ENCODE measurements at places on chromosomes 5 and 9.

DNA sequence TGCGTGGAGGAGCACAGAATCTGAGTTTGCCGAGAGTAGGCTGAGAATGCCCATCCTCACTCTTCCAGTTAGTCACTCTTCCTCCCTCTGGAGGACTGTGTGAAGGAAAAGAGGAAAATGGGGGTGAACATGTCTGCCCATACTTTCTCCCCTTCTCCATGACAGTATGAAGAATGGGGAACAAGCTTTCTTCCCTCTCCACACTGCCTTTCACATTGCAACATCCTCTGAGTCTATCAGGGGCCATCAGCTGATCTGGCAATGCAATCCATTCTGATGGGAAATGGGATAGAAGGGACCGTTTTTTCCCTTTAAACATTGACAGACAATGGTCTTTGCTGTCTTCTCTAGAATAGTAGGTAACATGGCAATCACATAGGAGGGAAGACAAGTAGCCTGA, 56.8 kb downstream of the UGCG start:
- no peak for DNase-seq

DNA sequence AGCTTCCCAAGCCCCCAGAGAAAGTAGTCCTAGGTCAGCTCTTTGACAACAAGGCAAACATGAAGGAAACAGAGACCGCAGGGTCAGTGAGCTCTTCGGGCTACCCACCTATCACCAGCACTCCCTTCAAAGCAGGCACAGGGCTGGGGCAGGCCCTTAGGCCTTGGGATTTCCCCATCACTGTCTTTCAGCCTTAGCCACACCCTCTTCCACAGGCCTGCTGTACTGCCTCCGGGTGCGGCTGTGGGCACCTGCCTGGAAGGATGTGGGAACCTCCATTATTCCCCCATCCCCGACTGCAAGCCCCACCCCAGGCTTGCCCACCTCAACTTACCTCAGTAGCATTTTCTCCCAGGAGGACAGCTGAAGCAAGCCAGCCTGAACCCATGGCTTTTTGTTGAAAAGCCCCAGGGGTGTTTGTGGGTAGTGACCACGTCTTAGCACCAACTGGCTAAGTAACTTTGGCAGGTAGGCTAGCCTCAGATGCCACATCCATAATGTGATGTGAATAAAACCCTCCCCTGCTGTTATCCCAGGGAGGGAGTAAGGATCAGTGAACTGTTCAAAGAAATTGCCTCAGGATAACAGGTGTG, 100.2 kb downstream of the PIK3R1 start:
- peak; percentile 76 for DNase-seq

GRCh38 chr5:74640954-74641734, 616 bp upstream of the ENC1 start:
- peak; percentile 5 for DNase-seq

GRCh38 chr5:88662846-88663245, 220.1 kb downstream of the MEF2C start:
- no peak for DNase-seq

- no peak for DNase-seq
Measured at GRCh38 chr9:122325124-122325523, 45.7 kb upstream of the PTGS1 start.

DNA sequence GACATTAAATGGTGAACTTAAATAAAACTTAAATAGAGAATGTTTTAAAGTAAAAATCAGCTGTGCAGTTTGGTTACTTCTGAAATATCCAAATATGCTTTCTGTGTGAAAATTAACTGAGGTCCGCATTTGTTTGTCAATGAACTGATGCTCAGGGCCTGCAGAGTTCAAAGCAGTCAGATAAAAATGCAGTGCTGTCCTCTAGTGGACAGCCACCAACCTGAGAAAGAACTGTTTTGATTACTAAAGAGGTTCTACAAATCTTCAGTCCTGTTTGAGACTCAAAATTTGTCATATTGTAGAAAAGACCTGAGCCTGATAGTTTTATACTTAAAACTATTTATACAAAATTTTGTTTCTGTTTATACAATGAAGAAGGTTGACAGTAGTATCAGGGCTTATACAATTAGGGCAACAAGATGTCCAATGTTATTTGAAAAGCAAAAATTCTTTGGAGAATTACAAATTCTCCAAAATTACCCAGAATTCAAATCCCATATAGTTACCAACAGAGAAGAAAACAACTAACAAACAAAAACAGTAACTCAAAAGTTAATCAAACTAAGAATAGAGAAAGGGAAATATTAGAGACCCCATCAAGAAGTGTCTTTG, 232.3 kb upstream of the TBCA start:
- no peak for DNase-seq

DNA sequence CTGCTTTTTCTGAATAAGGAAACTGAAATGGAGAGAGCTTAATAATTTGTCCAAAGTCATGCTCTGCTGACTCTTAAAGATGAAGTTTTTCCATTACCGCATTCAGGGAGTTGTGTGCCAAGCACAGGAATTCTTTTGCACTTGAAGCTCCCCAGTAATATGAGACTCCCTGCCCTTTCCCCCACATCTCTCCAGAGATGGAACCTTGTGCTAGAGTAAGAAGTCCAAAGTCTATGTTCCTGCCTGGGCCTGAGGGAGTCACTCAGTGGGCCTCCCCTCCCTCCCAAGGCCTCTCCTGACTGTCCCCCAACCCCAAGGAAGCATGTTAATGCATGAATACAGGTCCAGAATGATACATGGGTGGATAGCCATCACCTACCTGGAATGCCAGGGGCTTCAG, 173.3 kb upstream of the SEMA6A start:
- no peak for DNase-seq

DNA sequence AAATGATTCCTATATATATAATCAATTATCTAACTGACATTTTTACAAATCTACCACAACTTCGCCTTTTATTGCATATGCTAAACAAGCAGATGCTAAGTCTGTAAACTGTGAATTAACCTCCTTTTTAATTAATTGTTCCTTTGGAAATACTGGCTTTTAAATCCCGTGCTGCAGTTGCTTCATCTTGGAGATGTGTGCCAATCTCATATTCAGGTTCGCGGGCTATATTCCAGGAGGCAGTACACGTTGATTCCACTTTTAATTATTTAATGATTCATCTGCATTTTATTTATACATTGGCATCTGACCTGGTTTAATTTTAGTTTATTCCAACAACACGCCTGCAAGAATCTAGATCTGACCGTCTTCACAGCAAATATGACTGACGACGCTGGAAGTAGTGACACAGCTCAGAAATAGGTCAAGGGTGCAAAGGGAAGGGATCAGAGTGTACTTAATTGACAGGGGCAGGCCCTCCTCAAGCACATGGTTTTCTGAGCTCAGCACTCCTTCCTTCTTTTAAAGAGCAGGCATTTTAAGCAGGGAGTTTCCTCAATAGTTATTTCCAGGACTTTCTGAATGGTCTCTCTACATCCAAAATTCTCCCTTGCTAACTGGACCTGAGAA, 125.2 kb downstream of the GLIS3 start:
- no peak for DNase-seq

- no peak for DNase-seq
Measured at GRCh38 chr5:88142886-88143692, 125.6 kb downstream of the TMEM161B start.

GRCh38 chr5:83764101-83764500, 43.4 kb upstream of the HAPLN1 start:
- no peak for DNase-seq
